ENCODE measurements at places on chromosomes 6 and 20.
A peak's percentile ranks its signal among the peaks of the same experiment; 100 is the strongest.

DNA sequence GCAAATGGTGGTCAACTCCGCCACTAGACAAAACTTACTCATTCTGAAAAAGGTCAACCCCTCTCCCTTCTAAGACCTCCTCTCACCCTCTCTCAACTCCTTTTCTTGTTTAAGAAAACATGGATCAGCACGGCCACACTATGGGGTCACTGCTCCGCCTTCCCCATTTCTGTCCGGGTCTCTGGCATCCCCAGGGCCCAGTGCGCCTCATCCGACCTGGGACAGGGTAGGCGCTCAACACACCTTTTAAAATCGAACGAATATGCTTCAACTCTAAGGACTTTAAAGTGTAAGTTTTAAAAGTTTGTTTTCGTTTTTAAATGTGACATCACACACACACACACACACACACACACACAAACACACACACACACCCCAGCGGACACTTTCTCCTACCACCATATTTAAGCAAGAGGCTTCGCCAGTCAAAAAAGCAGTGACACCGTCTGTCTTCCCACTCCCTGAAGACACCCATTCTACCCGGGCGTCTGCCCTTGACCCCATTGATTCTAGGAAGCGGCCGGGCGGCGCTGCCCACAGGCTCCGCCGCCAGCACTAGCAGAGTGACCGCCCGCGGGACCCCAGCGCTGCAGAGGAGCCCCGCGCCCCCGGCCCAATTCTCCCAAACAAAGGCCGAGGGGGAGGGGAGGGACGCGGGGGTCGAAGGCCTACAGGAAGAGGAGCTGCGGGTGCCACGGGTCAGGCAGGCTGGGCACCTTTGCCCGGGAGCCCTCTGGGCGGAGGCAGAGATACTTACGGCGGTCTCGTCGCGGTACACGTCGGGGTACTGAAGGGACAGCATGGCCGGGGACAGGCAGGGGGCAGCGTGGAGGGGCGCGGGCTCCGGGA, 568 bp downstream of the PREP start:
- H3K4me3 ChIP-seq = peak overlapping the region; percentile 64
- peaks cover 8% of the 10 kb centered on the region for H3K4me1 ChIP-seq
- no peaks in the 10 kb centered on the region for H3K36me3 ChIP-seq
- peak overlapping the region; percentile 57 for H3K27ac ChIP-seq
- H3K27me3 ChIP-seq = no peaks in the 10 kb centered on the region
- DNase-seq = peak; percentile 59

DNA sequence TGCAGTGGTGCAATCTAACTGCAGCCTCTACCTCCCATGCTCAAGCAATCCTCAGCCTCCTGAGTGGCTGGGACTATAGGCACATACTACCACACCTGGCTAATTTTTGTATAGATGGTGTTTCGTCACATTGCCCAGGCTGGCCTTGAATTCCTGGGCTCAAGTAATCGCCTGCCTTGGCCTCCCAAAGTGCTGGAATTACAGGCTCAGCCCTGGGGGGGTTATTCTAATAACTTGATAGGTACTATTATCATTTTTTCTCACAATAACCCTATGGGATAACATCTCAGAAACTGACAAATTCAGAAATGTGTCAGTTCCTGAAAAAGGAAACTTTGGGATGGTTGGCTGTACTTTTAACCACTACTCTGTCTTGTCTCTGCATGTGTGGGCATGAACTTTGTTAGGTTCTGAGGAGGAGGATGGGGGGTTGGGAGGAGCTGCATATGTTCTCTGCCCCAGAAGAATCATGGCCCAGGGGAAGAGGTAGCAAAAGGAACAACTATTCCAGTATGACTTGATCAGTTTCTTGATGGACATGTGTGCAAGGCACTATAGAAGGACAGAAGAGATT, 169.9 kb downstream of the CARMIL1 start:
- H3K36me3 ChIP-seq = no peaks in the 10 kb centered on the region
- DNase-seq = no peak
- H3K27me3 ChIP-seq = no peaks in the 10 kb centered on the region
- H3K27ac ChIP-seq = no peak overlapping the region

DNA sequence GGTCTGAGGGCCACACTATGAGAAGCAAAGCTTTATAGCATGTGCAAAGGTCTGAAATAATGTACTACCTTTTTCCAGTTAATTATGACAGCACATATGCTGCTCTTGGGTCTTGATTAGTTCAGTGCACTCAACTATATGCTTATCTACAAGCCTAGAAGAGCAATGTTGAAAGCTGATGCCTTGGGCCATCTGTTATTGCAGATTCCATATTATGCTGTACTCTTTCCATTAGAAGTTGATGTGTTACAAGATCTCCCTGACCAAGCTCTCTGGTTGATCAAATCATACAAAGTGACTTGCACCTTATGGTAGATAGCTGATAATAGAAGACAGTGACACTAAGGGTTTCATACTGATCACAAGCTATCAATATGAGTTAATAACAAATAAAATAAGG, 327.3 kb downstream of the FRK start:
- no peak for DNase-seq
- no peak overlapping the region for H3K27ac ChIP-seq
- H3K36me3 ChIP-seq = no peaks in the 10 kb centered on the region
- H3K4me3 ChIP-seq = no peak overlapping the region
- no peaks in the 10 kb centered on the region for H3K4me1 ChIP-seq

DNA sequence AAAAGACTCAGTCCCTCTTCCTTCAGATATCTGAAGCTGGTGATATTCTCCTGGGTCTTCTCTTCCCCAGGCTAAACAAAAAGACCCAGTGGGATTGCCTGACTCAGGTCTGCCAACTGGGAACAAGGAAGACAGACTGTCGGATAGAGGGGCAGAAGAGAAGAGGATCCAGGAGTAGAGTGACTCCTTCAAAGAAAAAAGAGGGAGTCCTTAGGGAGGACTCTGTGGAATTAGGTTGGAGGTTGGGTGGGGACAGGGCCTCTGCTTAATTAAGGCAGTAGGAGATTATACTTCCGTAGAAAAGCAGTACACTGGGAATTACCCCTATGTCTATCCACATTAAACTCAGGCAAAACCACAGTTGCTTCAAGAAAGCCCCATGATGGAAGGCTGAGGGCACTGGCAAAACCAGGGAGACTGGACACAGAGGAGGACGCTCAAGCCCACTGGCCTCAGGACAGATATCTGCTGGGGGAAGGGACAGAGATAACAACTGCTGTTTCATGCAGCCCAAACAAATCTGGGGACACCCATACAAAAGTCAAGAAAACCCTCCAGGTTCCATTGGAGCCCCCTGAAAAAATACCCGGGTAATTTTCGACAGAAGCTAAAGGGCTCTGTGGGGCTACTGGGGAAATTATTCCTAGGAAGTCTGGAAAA, 5.7 kb downstream of the BCL2L1 start:
- H3K4me1 ChIP-seq = peaks cover 55% of the 10 kb centered on the region
- H3K27me3 ChIP-seq = no peaks in the 10 kb centered on the region
- H3K4me3 ChIP-seq = no peak overlapping the region
- peak overlapping the region; percentile 90 for H3K27ac ChIP-seq
- H3K36me3 ChIP-seq = peaks cover 16% of the 10 kb centered on the region

DNA sequence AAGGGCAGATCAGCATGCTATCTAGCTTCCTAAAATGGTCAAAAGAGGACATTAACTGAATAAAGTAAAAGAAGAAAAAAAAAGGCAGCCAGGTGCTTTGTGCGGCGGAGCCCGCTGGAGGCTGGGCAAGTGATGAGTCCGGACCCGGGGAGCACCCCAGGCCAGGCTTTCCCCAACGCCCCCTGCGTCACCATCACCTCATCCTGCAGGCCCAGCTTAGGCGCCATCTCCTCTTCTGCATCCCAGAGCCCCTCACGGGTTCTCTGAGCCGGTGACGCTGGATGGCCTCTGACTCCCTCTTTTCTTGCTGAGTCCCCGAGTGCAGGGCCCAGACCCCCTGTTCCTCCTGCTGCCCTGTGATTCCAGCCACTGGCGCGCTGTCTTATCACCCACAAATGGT, 250.1 kb downstream of the TBXT start:
- no peaks in the 10 kb centered on the region for H3K4me1 ChIP-seq
- H3K27ac ChIP-seq = no peak overlapping the region
- H3K4me3 ChIP-seq = no peak overlapping the region

All from kidney (tissue), 22 donors.